B cell (primary cell): ENCODE measurements at places on chromosomes 7 and 10.
A peak's percentile ranks its signal among the peaks of the same experiment; 100 is the strongest.

GRCh38 chr10:104197364-104197763, 34.8 kb downstream of the CFAP43 start:
- no peak overlapping the region for H3K4me3 ChIP-seq
- no peaks in the 10 kb centered on the region for H3K27me3 ChIP-seq
- DNase-seq, result no peak
- H3K36me3 ChIP-seq, result no peaks in the 10 kb centered on the region
- H3K4me1 ChIP-seq, result no peaks in the 10 kb centered on the region

- no peak for DNase-seq
- no peaks in the 10 kb centered on the region for H3K27me3 ChIP-seq
- no peak overlapping the region for H3K27ac ChIP-seq
- H3K36me3 ChIP-seq, result peaks cover 6% of the 10 kb centered on the region
These were observed 226.2 kb upstream of the KAT6B start for GRCh38 chr10:74600170-74600569.

DNA sequence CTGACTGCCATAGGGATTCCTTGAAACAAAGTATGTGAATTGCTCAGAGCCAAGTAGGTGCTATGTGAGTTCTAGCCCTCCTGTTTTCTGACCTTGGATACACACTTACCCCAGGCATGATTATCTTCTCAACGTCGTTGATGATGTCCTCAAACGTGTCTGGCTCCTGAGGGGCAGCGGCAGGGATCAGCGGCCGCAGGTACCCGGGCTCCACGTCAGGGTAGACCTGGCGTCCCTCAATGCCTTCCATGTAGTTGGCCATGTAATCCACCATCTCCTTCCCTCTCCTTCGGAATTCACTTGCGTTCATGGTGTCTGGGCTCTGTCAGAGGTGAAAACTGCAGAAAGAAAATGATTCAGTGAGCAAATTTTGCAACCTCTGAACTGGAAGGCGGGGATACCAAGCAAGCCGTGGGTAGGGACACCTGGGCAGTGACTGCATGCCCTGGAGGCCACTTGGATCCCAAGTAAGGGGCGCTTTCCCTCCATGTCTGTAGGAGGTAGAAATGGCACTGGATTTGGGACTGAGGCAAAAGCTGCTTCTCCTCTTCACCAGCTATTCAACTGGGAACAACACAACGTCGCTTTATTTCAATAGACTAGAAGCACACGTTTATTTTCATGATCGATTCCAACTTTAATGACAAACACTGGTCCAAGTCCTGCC, 21.3 kb downstream of the DDC start:
- H3K36me3 ChIP-seq, result no peaks in the 10 kb centered on the region
- DNase-seq, result no peak
- H3K27ac ChIP-seq, result no peak overlapping the region
- no peaks in the 10 kb centered on the region for H3K27me3 ChIP-seq

DNA sequence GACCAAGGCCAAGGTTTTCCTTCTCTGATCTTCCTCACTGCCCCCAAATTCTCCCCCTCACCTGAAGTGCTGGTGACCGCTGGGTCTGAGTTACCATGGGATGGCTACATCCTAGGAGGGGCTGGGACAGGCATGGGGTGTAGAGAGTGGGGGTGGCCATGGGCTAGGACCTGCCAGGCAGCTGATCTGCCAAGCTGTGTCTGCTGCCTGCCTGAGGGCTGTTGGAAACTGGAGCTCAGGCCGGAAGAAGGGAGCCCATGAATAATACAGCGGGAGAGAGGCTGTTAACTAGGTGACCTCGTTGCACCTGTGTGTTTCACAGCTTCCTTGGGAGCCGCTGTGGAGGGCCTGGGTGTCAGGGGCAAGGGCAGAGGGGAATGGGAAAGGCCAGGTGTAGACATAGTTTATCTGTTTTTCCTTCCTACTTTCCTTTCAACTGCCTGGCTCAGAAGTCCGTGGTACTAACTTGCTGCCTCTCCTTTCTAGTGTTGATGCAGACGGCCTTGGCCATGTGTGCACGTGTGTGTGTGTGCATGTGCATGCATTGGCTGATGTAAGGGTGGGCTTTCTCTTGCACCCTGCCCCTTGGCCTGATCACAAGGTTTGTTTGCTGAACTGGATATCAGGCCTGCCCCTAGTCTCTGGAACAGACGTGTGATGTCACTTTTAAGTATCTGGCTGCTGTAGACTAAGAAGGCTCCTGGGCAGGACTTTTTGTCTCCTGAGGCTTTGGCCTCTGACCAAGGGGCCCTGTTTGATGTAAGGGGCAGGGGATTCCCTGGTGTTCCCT, 11.9 kb downstream of the CDH23 start:
- no peak overlapping the region for H3K4me3 ChIP-seq
- DNase-seq, result no peak
- H3K27ac ChIP-seq, result no peak overlapping the region
- no peaks in the 10 kb centered on the region for H3K4me1 ChIP-seq
- no peaks in the 10 kb centered on the region for H3K27me3 ChIP-seq

- H3K36me3 ChIP-seq, result no peaks in the 10 kb centered on the region
- no peak overlapping the region for H3K27ac ChIP-seq
- H3K4me1 ChIP-seq, result no peaks in the 10 kb centered on the region
- DNase-seq, result no peak
These were observed 173.9 kb downstream of the FOXP2 start for GRCh38 chr7:114588506-114588905.

- peak; percentile 40 for DNase-seq
- no peak overlapping the region for H3K27ac ChIP-seq
- no peak overlapping the region for H3K4me3 ChIP-seq
- H3K36me3 ChIP-seq, result no peaks in the 10 kb centered on the region
- H3K27me3 ChIP-seq, result peaks cover 18% of the 10 kb centered on the region
These were observed 62.4 kb downstream of the LSM5 start for GRCh38 chr7:32427769-32428291.

GRCh38 chr10:725786-726185, 36.3 kb upstream of the DIP2C start:
- no peak for DNase-seq
- H3K4me1 ChIP-seq, result no peaks in the 10 kb centered on the region
- no peaks in the 10 kb centered on the region for H3K36me3 ChIP-seq

GRCh38 chr7:996079-996872, 13.3 kb downstream of the CYP2W1 start:
- no peak overlapping the region for H3K4me3 ChIP-seq
- H3K36me3 ChIP-seq, result no peaks in the 10 kb centered on the region
- no peaks in the 10 kb centered on the region for H3K4me1 ChIP-seq

- peaks cover 17% of the 10 kb centered on the region for H3K36me3 ChIP-seq
- peaks cover 19% of the 10 kb centered on the region for H3K4me1 ChIP-seq
- H3K27me3 ChIP-seq, result no peaks in the 10 kb centered on the region
- H3K27ac ChIP-seq, result no peak overlapping the region
- no peak overlapping the region for H3K4me3 ChIP-seq
These were observed 51.1 kb upstream of the GJD4 start for GRCh38 chr10:35554036-35554435.

DNA sequence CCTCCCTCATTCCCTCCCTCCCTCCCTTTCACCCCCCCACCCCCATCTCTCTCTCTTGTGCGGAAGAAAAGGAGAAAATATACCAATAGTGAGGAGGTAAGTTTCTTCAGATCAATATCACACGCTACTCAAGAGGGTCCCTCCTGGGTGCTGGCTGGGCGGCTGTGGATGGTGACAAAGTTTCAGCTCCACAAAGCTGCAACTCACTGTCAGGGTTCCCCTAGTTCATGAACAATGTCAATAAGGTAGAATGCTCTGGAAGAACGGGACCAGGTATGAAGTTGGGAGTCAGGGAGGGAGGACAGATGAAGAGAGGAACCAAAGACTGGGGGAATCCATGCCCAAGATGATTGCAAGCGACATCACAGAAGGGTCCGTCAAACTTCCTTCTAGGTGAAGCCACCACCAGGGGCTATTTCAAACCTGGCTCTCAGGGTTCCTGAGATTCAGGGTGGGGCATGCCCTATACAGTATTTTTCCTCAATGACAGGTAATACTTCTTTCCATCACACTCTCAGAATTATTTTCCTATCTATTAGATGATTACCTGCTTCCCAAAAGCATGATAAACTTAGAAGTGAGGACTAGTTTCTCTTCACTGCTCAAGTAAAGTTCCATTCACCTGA, 1.4 kb upstream of the PDE1C start:
- no peaks in the 10 kb centered on the region for H3K36me3 ChIP-seq
- no peak overlapping the region for H3K4me3 ChIP-seq
- no peak for DNase-seq
- H3K27ac ChIP-seq, result no peak overlapping the region
